ENCODE measurements at places on chromosomes 7 and 10.

- no peak for DNase-seq
These were observed 5.8 kb downstream of the PITX3 start for GRCh38 chr10:102235598-102235920.

DNA sequence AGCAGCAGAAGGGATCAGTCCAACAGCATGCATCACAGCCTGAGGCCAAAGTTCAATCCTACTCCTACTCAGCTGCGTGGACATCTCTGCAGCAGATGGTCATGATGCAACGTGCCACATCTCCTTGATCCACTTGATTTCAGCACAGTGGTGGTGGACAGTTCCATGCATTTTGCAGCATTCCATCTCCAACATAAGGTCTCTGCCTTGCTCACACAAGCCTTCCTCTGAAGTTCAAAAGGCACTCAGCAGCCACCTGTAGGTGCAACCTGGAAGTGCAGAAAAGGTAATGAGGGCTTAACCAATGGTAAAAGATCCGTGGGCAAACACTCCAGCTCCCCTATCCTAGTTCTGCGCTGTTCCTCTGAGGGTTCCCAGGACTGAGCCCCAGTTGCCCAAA lies 57.5 kb upstream of the CHCHD3 start:
- DNase-seq: no peak

GRCh38 chr7:11760372-11760771 lies 71.6 kb downstream of the THSD7A start:
- no peak for DNase-seq

GRCh38 chr7:51027935-51028830 lies 245.5 kb upstream of the GRB10 start:
- no peak for DNase-seq

GRCh38 chr7:116652793-116653192 lies 19.2 kb upstream of the MET start:
- no peak for DNase-seq

GRCh38 chr10:74859546-74859945 lies 33.1 kb downstream of the KAT6B start:
- no peak for DNase-seq

GRCh38 chr10:76190634-76191270 lies 759.3 kb downstream of the LRMDA start:
- no peak for DNase-seq

- DNase-seq: no peak
These were observed 55.3 kb downstream of the CSGALNACT2 start for GRCh38 chr10:43193496-43194080.

GRCh38 chr10:7458556-7458955 lies 47.7 kb upstream of the SFMBT2 start:
- no peak for DNase-seq

GRCh38 chr10:69419096-69419743 lies 2.5 kb upstream of the TACR2 start:
- DNase-seq: no peak

GRCh38 chr7:20783700-20784387 lies 2.8 kb downstream of the SP8 start:
- DNase-seq: no peak

DNA sequence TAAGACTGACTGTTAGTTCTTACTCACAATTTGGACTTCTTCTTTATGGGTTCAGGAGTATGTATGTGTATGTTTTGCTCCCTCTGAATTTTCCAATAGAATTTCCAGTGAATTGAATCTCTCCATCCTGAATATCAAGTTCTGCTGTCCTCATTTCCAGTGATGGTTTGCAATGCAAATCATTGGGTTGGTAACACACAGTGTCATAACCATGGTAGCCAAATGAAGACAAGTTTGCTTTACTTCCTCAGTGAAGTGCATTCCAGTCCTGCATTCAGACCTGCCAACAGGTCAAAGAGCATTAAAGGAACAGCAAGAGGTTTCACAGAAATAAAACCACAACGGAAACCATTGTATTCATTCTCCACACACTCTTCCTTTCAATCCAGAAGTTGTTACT lies 15.2 kb downstream of the ITPRID1 start:
- DNase-seq: no peak
